ENCODE measurements at places on chromosomes 2 and 18. TPM values are rescaled to one million over a fixed set of nuclear protein-coding genes. Genes with fewer than 3 reads are reported as not detected.

DNA sequence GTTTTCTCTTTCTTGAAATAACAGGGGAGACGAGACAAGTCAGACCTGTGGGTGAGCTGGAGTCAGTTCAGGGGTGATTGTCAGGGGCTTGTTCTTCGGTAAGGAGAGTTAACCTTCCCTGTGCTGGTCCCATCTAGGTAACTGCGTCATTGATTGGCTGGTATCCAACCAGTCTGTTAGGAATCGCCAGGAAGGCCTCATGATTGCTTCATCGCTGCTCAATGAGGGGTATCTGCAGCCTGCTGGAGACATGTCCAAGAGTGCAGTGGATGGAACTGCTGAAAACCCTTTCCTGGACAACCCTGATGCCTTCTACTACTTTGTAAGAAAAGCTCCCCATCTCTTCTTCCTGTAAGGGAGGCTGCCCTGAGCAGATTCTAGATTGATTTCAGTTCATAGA is 21.3 kb downstream of the PLEK start:
- DNase-seq = no peak

Gene IL36A
- total RNA-seq = not detected

Gene CTAGE1
- total RNA-seq = not detected

Gene KIAA2012
- not detected for total RNA-seq

DNA sequence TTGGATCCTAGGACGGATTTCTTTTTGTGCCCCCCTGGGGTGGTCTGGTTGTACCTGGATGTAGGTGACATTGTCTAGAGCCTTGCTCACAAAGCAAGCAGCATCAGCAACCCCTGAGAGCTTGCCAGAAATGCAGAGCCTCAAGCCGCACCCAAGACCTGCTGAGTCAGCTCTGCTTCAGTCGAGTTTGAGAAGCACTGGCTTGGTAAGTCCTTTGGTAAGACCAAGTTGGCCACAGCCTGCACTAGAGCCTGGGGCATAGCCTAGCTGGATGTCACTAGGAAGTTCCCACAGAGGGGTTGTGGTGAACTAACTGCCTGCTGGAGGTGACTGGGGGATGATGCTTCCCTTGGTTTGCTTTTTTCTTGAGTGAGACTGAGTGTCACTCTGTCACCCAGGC is 6.2 kb downstream of the ABCG5 start:
- no peak for DNase-seq

Gene POTEC
- not detected for total RNA-seq

Gene SEH1L
- 132 TPM for total RNA-seq

Gene DSC3
- not detected for total RNA-seq

GRCh38 chr2:42652086-42652485 is 83.7 kb downstream of the MTA3 start:
- DNase-seq = no peak

- no peak for DNase-seq
Measured at GRCh38 chr18:5073026-5073944, 123.8 kb downstream of the AKAIN1 start.

DNA sequence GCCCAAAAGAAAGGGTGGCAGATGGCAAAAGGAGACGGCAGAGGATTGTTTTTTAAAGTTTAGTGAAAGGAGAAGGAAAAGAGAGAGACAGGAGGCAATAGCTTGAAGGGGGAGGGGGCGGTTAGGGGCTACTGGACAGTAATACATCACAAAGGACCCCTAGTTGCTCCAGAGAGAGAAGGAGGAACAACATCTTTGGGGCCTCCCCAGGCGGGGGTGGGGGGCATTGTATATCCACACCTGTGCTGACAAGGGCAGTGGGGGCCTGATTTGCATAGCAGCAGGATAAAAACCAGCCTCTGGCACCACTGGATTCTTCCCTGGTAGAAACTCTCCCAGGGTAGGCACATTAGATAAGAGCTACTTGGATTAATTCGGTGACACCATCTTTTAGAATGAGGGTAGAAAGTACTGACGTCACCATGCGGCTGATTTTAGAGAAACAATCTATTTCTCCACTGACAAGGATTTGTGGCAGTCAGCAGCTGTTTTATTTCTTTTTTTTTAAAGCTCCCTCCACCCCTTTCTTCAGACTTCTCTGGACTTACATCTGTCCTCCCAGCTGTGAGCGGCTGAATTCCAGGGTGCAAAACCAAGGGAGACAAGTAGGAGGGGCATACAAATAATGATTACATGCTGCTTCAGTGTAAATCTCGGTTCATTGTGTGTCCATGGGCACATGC is 199.8 kb upstream of the NRP2 start:
- DNase-seq = no peak

DNA sequence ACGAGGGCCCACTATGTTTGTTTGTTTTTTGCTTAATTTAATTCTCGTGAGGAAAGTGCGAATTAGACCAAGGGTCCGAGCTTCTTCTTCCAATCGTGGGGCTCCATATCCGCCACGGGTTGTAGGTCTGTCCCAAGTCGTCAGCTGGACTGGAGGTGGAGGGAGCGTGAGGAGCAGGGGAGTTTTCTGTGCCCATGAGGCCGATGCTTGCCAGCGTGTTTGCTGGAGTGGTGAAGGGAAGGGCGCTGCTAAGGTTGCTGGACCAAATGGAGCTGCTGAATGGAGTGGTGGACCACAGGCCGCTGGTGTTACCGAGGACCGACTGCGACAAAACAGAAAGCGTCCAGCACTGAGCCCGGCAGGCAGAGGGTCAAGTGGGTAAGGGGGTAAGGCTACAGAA is 43.7 kb downstream of the ZAP70 start:
- DNase-seq = no peak

Gene DYTN
- total RNA-seq = not detected

DNA sequence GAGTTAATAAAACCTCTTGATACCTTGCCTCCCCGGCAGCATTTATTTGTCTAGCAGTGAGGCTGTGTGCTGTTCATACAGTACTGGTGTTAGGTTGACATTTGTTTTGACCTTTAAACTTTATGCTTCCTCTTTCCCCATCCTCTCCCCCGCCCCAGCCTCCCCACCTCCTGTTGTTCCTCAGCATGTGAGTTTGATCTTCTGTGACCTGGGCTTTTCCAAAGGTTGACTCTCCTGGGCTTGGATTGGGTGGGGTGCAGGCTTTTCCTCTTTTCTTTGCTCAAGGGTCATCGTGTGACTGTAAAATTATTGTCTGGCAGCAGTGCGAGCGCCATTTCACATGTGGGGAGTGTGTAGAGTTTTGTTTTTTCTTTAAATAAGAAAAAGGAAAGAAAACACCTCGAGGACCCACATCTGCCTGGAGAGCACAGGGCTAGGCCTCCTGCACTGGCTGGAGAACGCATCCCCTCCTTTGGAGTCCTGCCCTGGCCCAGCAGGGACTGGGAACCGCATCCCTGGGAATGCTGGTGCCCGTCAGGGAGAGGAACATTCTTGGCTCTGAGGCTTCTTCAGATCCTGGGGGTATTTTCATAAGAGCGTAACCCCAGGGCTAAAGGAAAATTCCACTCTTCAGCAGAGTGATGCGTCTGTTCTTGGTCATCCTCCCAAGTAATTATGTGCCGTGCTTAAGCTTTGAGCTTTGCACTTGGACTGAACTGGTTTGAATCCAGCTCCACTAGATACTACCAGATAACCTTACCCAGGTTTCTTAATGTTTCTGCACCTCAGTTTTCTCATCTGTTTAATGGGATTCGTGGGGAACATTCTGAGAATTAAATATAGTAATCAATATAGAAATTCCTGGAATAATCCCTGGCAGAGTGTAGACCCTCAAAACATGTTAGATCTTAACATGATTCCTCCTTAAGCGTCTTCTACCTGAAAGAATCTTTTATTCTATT is 91.5 kb downstream of the SETBP1 start:
- DNase-seq = no peak

GRCh38 chr18:76405681-76406356 is 89.2 kb downstream of the ZNF516 start:
- peak; percentile 25 for DNase-seq

DNA sequence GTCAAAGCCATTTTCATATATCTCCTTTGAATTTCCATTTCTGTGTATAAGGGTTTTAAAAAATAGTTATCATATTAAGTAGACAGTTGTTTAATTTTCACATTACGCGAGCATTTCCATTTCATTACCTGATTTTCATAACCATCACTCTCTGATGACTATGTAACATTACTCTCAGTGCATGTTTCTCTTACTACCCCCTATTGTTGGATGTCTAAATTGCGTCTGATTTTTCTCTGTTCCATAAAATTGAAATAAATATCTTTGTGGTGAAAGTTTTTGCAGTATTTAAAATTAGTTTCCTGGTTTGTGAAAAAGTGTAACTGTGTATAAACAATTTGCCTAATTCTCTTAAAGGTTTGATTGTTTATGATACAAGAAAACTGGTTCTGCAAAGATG is 123.8 kb downstream of the MYO1B start:
- DNase-seq = no peak

GRCh38 chr2:129934044-129934822 is 45.2 kb upstream of the RAB6C start:
- DNase-seq = no peak

Gene SNORC
- 1.5 TPM for total RNA-seq

DNA sequence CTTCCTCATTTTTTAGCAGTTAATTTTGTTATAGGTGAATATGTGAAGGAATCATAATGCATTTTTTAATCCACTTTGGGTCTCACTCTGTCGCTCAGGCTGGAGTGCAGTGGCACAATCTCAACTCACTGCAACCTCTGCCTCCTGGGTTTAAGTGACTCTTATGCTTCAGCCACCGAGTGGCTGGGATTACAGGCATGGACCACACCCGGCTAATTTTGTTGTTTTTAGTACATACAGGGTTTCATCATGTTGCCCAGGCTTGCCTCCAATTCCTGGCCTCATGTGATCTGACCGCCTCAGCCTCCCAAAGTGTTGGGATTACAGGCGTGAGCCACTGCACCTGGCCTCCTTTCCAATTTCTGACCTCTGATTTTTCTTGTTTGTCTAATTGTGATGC is 17.7 kb downstream of the SCYGR5 start:
- DNase-seq = no peak

DNA sequence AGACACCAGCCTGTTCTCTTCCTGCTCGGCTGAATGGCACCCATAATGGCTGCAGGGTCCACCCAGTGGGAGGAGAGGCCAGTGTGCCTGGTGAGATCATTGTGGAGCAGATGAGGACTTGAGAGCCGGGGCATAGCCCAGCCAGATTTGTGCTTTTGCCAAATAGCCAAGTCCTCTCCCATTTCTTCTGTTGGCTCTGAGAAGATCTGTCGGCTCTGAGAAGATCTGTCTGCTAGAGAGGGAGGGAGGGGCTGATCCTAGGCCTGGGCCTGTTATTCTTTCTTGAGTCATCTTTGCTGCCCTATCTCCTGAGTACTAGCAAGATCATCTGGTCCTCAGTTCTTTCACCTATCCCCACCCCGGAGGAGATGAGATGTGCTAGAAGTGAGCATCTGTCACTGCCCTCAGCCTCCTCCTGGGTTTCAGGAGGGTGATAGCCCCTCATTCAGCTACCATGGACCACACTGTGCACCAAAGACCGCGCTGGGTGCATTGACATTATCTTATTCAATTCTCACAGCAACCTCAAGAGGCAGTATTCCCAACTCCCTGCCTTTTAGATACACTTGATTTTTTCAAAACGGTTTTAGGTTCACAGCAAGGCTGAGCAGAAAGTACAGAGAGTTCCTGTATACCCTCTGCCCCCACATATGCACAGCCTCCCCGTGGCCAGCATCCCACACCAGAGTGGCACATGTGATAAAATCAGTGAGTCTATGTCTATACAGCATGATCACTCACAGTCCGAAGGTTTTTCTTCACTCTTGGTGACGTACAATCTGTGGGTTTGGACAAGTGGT is 98.6 kb downstream of the CAPN13 start:
- no peak for DNase-seq

Gene LYG1
- 1.1 TPM for total RNA-seq

GRCh38 chr2:143764261-143764660 is 635.0 kb downstream of the ARHGAP15 start:
- no peak for DNase-seq

DNA sequence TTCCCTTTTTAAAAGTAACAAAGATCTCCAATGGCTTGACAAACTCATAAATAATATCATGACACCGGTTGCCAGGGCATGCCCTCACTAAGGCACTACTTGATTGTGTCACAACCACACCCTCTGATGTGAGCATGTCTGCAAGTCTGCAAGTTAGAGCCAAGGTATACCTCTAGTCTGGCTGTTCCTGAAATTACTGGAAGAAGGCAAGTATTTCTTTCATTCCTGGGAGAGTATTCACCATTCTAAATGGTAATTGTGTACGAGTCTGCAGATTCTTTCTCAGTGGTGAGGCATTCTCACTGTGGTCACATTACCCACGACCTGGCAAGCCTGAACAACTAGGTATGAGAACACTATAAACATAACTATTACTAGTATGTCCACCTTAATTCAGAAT is 25.7 kb upstream of the RNU4ATAC start:
- no peak for DNase-seq

Gene DSG4
- not detected for total RNA-seq

GRCh38 chr2:56889738-56890137 is 705.9 kb downstream of the CCDC85A start:
- DNase-seq = no peak

Gene PROKR1
- not detected for total RNA-seq

- no peak for DNase-seq
Measured at GRCh38 chr2:224034017-224034416, 5.1 kb downstream of the SERPINE2 start.

DNA sequence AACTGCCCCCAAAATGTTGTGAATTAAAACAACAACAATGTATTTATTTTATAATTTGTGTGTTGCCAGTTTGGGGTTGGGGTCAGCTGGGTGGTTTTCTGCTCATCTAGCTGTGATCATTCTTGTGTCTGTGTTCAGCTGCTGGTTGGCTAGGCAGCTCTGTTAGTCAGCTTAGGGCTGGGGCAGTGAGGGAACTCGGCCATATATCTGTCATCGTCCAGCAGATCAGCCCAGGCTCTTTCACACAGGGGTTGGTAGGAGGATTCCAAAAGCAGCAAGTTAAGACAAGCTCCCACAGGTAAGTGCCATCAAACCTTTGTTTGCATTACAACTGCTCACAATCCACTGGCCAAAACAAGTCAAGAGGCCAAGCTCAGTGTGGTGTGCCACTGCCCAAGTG is 121.5 kb downstream of the LPIN1 start:
- no peak for DNase-seq

- DNase-seq = no peak
Measured at GRCh38 chr2:169046440-169047151, 15.5 kb upstream of the ABCB11 start.

DNA sequence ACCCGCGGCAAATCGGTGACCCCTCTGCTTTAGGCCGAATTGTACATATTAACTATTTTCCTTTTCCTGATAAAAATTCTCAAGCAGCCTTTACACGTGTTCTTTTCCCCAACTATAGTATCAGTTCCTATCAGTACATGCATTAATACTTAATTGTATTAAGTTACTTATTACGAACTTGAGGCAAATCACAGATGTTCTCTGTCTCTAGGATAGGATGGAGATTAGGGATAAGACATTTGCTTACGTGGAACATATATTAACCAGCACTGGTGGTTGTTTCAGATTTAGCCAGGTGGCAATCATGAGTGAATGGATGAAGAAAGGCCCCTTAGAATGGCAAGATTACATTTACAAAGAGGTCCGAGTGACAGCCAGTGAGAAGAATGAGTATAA is 675 bp downstream of the GEMIN6 start:
- DNase-seq = no peak

DNA sequence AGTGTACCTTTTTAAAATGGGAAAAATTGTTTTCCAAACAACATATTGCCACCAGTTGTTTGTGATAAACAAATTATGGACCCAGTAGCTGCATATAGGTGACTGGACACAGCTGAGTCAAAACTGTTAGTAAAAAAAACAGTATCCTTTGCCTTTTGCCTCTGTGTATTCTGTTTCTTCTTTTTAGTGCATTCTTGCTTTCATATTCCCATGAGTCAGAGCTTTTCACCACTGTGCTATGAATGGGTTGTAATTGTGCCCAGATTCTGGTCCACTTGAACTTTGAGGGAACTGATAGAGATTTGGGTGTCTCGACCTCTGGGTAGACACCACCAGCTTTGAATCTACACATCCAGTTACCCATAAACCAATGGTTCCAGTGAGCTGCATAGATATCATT is 1441.9 kb upstream of the ZEB2 start:
- no peak for DNase-seq
